ENCODE measurements at places on chromosomes 7 and 10.

DNA sequence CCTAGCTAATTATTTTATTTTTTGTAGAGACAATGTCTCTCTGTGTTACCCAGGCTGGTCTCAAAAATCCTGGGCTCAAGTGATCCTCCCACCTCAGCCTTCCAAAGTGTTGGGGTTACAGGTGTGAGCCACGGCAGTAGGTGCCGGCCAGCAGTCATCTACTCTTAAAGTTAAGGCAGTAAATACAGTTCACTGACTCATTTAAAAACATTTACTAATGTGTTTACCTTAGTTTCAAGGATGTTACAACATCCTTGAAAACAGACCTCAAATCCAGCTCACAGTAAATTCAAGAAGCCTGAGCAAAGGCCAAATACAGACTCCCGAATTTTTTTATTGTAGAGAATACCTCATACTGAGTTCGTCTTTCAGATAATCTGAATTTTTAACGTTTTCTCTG lies 29.6 kb upstream of the ABCB4 start:
- DNase-seq, result no peak

GRCh38 chr10:49550563-49550962 lies 11.6 kb upstream of the ERCC6 start:
- DNase-seq, result peak; percentile 23

GRCh38 chr10:28778524-28778923 lies 101.2 kb downstream of the BAMBI start:
- DNase-seq, result no peak

- peak; percentile 85 for DNase-seq
These were observed 278.3 kb upstream of the SP8 start for GRCh38 chr7:21064698-21065648.

DNA sequence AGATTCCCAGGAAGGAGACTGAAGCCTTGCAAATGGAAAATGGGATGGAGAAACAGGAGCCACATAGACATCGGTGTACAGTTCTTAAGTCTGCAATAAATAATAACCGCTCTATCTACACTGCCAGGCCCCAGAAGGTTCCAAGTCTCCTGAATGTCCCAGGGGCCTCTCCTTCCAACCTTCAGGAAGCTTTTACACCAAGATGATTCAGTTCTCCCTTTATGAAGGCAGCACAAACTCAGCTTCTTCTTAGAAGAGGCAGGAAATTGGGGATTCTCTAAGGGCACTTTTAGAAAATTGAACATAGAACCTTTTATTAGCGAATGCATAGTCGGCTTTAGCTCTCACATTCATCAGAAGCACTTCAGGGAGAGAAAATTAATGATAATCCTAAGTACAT lies 130.8 kb upstream of the LYZL1 start:
- no peak for DNase-seq

GRCh38 chr7:4792537-4793126 lies 17.2 kb downstream of the AP5Z1 start:
- no peak for DNase-seq

DNA sequence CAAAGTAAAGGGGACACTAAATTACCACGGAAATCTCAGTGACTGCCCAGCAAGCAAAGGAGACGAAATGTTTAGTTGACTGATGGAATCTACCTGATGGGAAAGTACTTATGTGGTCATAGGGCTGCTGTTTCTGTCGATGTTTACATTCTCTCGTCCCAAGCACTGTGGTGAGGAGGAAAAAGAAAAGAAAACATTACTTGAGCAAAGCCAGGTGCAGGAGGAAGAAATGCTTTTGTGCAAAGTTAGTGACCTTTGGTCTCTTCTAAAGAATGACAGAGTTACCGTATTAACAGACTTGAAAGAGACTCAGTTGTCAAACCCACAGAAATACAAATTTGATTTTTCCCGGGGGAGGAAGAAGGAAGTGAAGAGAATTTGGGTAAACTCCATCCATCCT lies 43.3 kb upstream of the FMC1 start:
- DNase-seq, result no peak
